Gastrocnemius medialis (tissue), 4 donors: ENCODE measurements at places on chromosomes 3 and 15. TPM values are rescaled to one million over a fixed set of nuclear protein-coding genes. Genes with fewer than 3 reads are reported as not detected.
A peak's percentile ranks its signal among the peaks of the same experiment; 100 is the strongest.

The GOLGA8A gene
- 3.6 TPM for total RNA-seq

The PLAAT1 gene
- total RNA-seq = 6.8 TPM

The ADCY5 gene
- total RNA-seq = 4.0 TPM

The PLSCR4 gene
- total RNA-seq = 16.8 TPM

The ACAN gene
- not detected for total RNA-seq

The PLSCR5 gene
- total RNA-seq = not detected

The FAM81A gene
- total RNA-seq = 0.10 TPM

The CHL1 gene
- total RNA-seq = 1.5 TPM

GRCh38 chr3:129665024-129665768 lies 58.7 kb upstream of the PLXND1 start:
- peak overlapping the region; percentile 88 for H3K27ac ChIP-seq
- H3K27me3 ChIP-seq = no peaks in the 10 kb centered on the region
- H3K36me3 ChIP-seq = peaks cover 9% of the 10 kb centered on the region
- DNase-seq = no peak
- H3K4me3 ChIP-seq = no peak overlapping the region

GRCh38 chr3:30713885-30714503 lies 107.6 kb downstream of the TGFBR2 start:
- H3K27me3 ChIP-seq = no peaks in the 10 kb centered on the region
- H3K4me3 ChIP-seq = no peak overlapping the region
- H3K27ac ChIP-seq = no peak overlapping the region
- no peaks in the 10 kb centered on the region for H3K36me3 ChIP-seq
- no peak for DNase-seq

DNA sequence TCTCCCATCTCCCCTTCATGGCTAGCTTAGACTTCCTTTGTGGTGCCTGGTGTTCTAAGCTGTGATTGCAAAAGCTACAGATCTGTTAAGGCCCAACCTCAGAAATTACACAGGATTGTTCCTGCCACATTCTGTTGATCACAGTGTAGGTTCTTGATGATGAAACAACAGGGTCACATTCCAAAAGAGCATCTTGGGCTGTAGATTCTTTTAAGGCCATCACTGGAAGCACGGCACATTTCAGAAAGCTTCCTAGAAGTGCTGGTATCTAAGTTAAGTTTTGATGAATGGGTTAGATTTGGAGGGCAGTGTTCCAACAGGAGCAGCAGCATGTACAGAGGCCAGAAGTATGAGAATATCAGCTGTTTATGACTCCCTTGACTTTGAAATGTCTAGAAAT lies 107.5 kb upstream of the SKOR1 start:
- no peaks in the 10 kb centered on the region for H3K36me3 ChIP-seq
- H3K4me3 ChIP-seq = no peak overlapping the region
- no peaks in the 10 kb centered on the region for H3K4me1 ChIP-seq
- no peak for DNase-seq
- H3K27ac ChIP-seq = no peak overlapping the region

- no peaks in the 10 kb centered on the region for H3K4me1 ChIP-seq
- H3K27ac ChIP-seq = no peak overlapping the region
- H3K27me3 ChIP-seq = peaks cover 29% of the 10 kb centered on the region
- H3K4me3 ChIP-seq = no peak overlapping the region
- no peak for DNase-seq
- no peaks in the 10 kb centered on the region for H3K36me3 ChIP-seq
Observed at GRCh38 chr15:68833700-68834331, 13.1 kb upstream of the ANP32A start.

DNA sequence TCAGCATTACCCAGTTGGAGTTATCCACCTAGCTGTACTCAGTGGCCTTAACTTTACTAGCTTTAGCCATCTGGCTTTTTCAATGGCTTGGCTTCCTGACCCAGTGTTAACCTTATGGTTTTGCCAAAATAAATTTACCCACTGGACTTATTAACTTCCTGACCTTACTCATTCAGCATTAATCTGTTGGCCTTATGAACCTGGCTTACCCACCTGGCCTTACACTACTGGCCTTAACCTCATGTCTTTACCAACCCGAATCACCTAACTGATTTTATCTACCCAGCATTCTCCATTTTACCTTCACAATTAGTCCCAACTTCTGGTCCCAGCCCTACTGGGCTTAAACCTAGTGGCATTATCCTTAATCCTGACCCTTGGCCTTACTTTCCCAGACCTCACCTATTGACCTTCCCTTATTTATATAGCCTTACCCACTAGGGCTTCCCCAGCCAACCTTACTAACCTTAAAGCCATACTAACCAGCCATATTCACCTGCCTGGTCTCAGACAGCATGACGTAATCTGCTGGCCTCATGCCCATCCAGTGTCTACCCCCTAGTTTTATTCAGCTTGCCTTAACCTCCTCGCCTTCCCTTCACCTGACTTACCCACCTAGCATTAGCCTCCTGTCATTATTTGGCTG lies 100.0 kb downstream of the IL12A start:
- no peak for DNase-seq
- no peaks in the 10 kb centered on the region for H3K36me3 ChIP-seq
- H3K4me3 ChIP-seq = no peak overlapping the region

DNA sequence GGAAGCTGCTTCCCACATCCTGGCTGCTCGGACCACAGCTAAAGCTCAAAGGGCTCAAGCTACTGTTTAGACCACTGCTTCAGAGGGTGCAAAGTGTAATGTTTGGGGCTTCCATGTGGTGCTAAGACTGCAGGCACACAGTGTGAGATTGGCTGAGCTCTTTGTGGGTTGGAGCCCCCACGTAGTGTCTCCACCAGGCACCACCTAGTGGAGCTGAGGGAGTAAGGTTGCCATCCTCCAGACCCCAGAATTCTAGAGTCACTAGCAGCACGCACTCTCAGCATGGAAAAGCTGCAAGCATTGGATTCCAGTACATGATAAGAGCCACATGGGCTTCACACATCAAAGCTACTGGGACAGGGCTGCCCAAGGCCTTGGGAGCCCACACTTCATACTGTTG lies 9.3 kb downstream of the MKRN3 start:
- no peak overlapping the region for H3K4me3 ChIP-seq
- no peaks in the 10 kb centered on the region for H3K27me3 ChIP-seq
- no peak for DNase-seq
- H3K4me1 ChIP-seq = no peaks in the 10 kb centered on the region

- peak; percentile 18 for DNase-seq
- no peaks in the 10 kb centered on the region for H3K36me3 ChIP-seq
- H3K27me3 ChIP-seq = no peaks in the 10 kb centered on the region
- no peak overlapping the region for H3K4me3 ChIP-seq
- H3K27ac ChIP-seq = no peak overlapping the region
Observed at GRCh38 chr3:125437631-125438435, 62.7 kb upstream of the ZNF148 start.

DNA sequence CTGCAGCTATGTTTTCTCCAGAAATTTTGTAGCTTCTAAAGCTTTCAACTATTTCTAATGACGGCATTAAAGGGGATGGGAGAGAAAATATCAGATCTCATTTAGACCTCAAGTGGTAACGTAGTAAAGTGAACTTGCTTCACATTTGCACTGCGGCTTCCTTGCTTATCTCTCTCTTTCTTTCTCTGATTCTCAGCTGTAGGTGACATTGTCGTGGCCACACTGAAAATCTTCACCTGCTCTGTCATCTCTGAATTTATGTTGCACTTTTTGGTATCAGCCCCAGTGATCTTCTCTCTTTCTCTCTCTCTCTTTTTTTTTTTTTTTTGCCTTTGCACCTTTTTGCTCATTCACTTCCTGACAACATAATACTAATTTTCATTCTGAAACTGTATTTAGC lies 254.1 kb upstream of the SATB1 start:
- H3K36me3 ChIP-seq = no peaks in the 10 kb centered on the region
- H3K4me1 ChIP-seq = no peaks in the 10 kb centered on the region
- no peak for DNase-seq
- H3K27me3 ChIP-seq = no peaks in the 10 kb centered on the region

DNA sequence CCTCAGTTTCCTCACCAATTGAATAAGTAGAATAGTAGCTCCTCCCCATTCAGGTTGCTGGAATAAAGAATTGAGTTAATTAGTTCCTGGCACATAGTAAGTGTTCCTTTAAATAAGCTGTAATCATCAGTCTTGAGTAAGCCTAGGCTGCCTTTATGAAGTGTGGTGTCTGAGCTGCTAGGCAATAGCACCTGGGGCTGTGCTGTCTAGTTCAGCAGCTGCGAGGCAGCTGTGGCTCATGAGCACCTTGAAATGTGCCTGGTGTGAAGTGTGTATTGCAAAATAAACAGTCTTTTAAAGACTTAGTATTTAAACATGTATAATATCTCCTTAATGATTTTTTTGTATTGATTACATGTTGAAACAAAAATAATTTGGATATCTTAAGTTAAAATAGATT lies 77.6 kb downstream of the TOP2B start:
- H3K4me1 ChIP-seq = no peaks in the 10 kb centered on the region
- no peaks in the 10 kb centered on the region for H3K36me3 ChIP-seq
- H3K27ac ChIP-seq = no peak overlapping the region
- H3K27me3 ChIP-seq = no peaks in the 10 kb centered on the region

DNA sequence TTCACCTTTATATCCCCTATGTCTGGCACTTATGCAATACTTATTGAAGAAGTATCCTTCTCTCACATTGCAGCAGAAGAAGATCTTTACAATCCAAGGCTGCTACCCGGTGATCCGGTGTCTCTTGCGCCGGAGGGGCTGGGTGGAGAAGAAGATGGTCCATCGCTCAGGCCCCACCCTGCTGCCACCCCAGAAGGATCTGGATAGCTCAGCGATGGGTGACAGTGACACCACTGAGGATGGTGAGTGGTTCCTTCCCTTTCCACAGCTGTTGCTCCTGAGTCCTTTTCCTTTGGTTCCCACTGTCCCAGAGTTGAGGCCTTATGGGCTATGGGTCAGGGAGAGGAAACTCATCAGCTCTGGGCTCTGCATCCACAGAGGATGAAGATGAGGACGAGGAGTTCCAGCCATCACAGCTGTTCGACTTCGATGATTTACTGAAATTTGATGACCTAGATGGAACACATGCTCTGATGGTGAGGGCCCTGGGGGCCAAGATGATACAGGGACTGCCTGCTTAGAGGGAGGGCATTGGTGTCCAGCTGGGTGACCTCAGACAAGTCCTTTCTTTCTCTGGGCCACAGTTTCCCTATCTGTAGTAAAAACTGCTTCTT lies 2.9 kb downstream of the TTLL3 start:
- no peak for DNase-seq
- H3K36me3 ChIP-seq = no peaks in the 10 kb centered on the region
- no peak overlapping the region for H3K27ac ChIP-seq
- no peak overlapping the region for H3K4me3 ChIP-seq
- H3K4me1 ChIP-seq = peaks cover 17% of the 10 kb centered on the region
- H3K27me3 ChIP-seq = no peaks in the 10 kb centered on the region

DNA sequence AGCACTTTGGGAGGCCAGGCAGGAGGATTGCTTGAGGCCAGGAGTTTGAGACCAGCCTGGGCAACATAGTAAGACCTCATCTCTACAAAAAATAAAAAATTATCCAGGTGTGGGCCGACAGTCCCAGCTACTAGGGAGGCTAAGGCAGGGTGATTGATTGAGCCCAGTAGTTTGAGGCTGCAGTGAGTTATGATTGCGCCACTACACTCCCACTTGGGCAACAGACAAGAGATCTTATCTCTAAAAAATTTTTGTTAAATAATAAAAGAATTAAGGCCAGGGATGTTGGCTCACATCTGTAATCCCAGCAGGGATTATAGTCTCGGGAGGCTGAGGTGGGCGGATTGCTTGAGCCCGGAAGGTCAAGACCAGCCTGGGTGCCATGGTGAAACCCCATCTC lies 25.8 kb upstream of the NFKBIZ start:
- H3K36me3 ChIP-seq = no peaks in the 10 kb centered on the region
- H3K4me3 ChIP-seq = no peak overlapping the region
- H3K4me1 ChIP-seq = peaks cover 28% of the 10 kb centered on the region

DNA sequence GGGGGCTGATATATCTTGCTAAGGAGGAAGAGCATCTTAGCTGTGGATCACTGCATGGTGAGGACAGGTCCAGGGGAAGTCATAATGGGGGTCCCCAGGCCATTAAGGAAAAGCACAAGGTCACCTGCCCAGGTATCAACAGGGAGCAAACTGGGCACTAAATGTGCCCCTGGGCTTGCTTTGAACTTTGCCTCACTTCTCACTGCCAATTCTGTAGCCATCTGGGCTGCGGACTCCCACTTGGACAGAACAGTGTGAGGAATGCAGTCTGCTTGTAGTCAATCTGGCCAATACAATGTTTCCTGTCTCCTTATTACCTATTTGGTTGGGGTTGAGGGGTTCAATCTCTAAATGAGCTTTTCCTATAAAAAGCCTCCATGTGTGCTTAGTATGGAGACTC lies 21.3 kb downstream of the ARRDC4 start:
- no peak overlapping the region for H3K27ac ChIP-seq
- no peak for DNase-seq
- H3K27me3 ChIP-seq = no peaks in the 10 kb centered on the region
- H3K36me3 ChIP-seq = no peaks in the 10 kb centered on the region

GRCh38 chr3:157782236-157782635 lies 279.0 kb upstream of the VEPH1 start:
- no peaks in the 10 kb centered on the region for H3K4me1 ChIP-seq
- DNase-seq = no peak
- H3K27ac ChIP-seq = no peak overlapping the region

- no peak for DNase-seq
- no peaks in the 10 kb centered on the region for H3K36me3 ChIP-seq
- no peak overlapping the region for H3K27ac ChIP-seq
- no peaks in the 10 kb centered on the region for H3K27me3 ChIP-seq
- H3K4me1 ChIP-seq = no peaks in the 10 kb centered on the region
Observed at GRCh38 chr15:69704700-69705099, 252.1 kb downstream of the RPLP1 start.

DNA sequence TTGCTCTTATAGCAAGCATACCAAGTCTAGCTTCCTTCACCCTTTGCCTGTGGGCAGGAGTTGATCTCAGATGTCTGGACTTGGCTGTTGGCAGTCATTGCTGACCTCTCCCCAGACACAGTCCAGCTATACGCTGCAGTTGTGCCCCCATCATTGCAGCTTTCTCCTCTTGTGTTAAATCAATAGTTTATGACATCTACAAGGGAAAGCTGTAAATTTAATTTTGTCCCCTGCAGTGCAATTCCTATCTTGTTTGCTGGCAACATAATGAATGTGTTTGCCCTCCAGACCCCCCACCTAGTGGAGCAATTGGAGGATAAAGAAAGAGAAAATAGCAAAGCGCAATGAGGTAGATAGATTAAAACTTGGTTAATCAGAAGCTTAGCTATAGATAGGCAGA lies 280.2 kb downstream of the LSAMP start:
- H3K27ac ChIP-seq = no peak overlapping the region
- DNase-seq = no peak
- no peaks in the 10 kb centered on the region for H3K27me3 ChIP-seq
- no peak overlapping the region for H3K4me3 ChIP-seq
- no peaks in the 10 kb centered on the region for H3K4me1 ChIP-seq
- H3K36me3 ChIP-seq = no peaks in the 10 kb centered on the region

- H3K4me3 ChIP-seq = peak overlapping the region; percentile 96
- peak; percentile 70 for DNase-seq
- no peaks in the 10 kb centered on the region for H3K27me3 ChIP-seq
- peak overlapping the region; percentile 99 for H3K27ac ChIP-seq
Observed at GRCh38 chr3:12662593-12663400, 1.1 kb downstream of the RAF1 start.
